ENCODE measurements at places on chromosomes 5 and 9.

- no peak for DNase-seq
Measured at GRCh38 chr5:58680503-58680902, 97.6 kb downstream of the RAB3C start.

GRCh38 chr9:133709691-133710571, 28.2 kb downstream of the SARDH start:
- no peak for DNase-seq

GRCh38 chr9:16368237-16369087, 502.0 kb downstream of the BNC2 start:
- peak; percentile 89 for DNase-seq

DNA sequence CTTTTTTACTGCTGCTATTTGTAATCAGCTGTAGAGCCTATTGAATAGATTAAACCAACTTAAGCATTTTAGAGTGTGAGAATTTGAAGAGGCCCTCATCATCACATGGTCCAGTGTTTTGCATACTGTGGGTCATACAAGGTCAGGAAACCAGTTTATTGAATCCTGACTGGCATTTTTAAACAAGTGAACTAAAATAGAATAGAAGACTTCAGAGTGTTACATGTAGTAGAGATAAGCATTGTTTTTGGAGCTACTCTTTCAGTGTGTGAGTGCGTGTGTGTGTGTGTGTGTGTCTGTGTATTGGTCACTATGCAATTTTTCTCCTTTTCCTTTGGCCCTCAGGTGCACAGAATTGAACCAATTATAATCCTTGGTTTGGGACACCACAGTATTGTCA, 114.4 kb downstream of the SLC28A3 start:
- DNase-seq, result no peak

GRCh38 chr9:124340219-124341069, 74.8 kb downstream of the PSMB7 start:
- no peak for DNase-seq

- no peak for DNase-seq
Measured at GRCh38 chr9:228929-229695, 14.4 kb downstream of the DOCK8 start.

DNA sequence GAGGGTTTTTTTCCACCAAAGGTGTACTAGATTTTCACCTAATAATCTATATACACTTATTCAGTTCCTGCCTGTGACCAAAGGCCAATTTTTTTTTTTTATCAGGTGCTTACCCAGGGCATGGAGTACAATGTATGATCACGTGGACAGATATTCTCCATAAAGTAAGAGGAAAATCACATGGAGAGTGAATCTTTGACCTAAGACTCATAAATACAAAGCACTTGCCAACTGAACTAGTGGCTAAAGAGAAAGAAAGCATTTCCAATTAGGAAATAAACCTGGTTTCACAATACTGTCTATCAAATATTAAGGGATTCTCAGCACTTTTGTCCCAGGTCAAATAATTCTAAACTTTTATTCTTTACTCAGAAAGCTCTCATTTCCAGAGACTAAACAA, 33.0 kb upstream of the CEP120 start:
- no peak for DNase-seq

- DNase-seq, result no peak
Measured at GRCh38 chr9:83238871-83239640, 176.1 kb upstream of the RASEF start.

- DNase-seq, result no peak
Measured at GRCh38 chr5:145111420-145111819, 723.7 kb downstream of the PRELID2 start.

GRCh38 chr5:129460672-129460935, 506 bp downstream of the ADAMTS19 start:
- peak; percentile 6 for DNase-seq

DNA sequence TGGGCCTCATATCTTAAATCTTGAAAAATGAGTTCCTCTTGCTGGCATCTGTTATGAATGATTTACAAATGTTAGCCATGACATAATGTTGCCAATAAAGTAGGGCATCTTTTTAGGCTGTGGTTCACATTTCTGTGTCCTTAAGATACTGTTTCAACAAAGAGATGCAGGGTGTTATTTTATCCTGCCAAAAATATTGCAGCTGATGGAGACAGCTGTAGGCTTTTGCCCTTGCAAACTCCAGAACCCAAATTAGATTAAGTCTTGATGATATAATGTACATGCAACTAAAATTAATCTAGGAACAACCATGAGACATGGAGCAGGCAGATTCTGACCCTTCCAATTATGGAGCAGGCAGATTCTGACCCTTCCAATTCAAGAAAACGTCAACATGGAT, 228.2 kb upstream of the GRIN3A start:
- DNase-seq, result no peak

GRCh38 chr5:38598994-38599617, 42.7 kb upstream of the LIFR start:
- DNase-seq, result peak; percentile 94

- peak; percentile 40 for DNase-seq
Measured at GRCh38 chr5:65338606-65339151, 143.0 kb downstream of the ADAMTS6 start.

DNA sequence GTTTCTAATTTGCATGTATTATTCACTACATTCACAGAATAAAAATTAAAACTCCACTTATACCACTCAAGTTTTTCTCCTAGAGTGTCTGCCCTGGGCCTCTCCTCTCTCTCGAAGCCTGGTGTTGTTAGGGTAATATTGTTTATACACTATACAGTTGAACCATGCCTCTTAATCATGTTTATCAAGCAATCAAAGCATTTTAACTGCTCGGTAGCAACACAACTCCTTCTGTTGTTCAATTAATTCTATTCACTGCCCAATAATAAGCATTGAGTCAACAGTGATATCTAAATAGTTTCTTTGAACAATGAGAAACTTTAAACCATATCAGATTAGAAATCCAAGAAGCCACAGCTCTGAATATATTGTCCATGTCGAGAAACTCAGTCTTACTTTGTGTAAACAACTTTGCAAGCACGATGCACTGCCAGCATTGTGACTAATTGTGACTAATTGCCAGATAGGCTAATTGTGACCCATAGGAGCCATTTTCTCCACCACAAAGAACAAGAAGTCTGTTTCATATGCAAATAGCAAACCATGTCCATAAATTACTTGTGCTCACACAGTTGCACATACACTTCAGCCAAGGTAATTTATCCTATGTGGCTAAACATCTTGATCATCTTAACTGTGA, at the start of gene DNAH5:
TSS of gene DNAH5 (minus strand) at position 129 of the 640 bp plus-strand sequence. CDS start 250 bp downstream, outside the sequence.
- peak; percentile 72 for DNase-seq

- no peak for DNase-seq
Measured at GRCh38 chr9:111840442-111840841, 45.7 kb upstream of the SHOC1 start.

- no peak for DNase-seq
Measured at GRCh38 chr9:93949073-93949693, 6.0 kb downstream of the BARX1 start.

- DNase-seq, result no peak
Measured at GRCh38 chr5:107502676-107503060, 168.1 kb downstream of the EFNA5 start.

- peak; percentile 22 for DNase-seq
Measured at GRCh38 chr9:122127396-122127798, 32.2 kb downstream of the NDUFA8 start.
